ENCODE measurements at places on chromosomes 5 and 9.

GRCh38 chr5:80103371-80103770 lies 68.2 kb downstream of the THBS4 start:
- no peak for DNase-seq

- DNase-seq: no peak
Observed at GRCh38 chr9:88308831-88309560, 79.2 kb upstream of the SPIN1 start.

GRCh38 chr5:145780982-145781381 lies 54.2 kb downstream of the PRELID2 start:
- no peak for DNase-seq

- no peak for DNase-seq
Observed at GRCh38 chr9:80946496-80947170, 742.7 kb downstream of the TLE1 start.

DNA sequence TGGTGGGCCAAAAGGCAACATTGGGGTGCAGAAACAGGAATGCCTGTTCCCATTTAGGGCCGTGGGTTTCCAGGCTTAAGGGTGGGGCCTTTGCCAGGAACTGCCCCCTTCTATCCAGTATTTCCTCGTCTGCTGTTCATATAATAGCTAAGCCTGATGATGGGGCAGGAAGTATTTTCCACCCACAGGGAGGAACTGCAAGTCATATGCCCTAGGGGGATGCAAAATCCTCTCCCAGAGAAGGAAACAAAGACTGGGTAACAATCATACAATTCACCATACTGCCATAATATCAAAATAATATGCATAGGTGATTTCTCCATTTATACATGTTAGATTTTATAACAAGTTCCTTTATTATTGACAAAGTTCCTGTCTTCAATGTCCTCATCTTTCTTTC lies 20.5 kb upstream of the RPS23 start:
- DNase-seq: no peak

GRCh38 chr5:81820863-81821262 lies 70.0 kb upstream of the SSBP2 start:
- no peak for DNase-seq

- DNase-seq: peak; percentile 60
Observed at GRCh38 chr5:82312373-82312856, 34.3 kb upstream of the RPS23 start.

DNA sequence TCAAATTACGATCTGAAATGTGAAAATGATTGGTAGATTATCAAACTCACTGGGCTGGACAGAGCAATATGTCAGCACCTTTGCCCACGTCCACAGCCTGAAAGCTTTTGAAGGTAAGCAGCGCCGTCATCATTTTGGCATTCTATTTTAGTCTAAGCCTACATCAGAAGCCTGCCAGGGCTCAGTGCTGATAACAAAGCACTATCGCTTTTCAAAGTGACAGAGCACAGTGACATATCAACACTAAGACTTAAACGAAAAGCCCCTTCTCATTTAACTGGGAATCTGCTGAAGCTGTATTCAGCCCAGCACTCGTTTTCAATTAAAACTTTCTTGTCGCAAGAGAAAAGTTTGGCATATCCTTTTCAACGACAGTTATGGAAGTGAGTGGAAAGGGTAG lies 1076.3 kb downstream of the PTPRD start:
- no peak for DNase-seq

DNA sequence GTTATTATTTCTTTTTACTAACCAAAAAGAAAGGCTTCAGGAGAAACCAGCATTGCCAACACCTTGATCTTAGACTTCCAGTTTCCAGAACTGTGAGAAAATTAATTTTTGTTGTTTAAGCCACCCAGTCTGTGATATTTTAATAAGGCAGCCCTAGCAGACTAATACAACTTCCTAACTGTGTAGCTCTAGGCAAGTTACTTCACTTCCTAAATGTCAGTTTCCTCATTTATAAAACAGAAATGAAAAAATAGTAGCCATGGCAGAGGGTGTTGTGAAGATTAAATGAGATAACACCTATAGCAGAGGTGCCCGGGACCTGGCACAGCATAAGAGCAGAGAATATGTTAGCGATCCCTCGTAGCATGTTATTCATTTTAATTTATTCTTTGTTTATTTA lies 66.6 kb upstream of the HAND1 start:
- no peak for DNase-seq

DNA sequence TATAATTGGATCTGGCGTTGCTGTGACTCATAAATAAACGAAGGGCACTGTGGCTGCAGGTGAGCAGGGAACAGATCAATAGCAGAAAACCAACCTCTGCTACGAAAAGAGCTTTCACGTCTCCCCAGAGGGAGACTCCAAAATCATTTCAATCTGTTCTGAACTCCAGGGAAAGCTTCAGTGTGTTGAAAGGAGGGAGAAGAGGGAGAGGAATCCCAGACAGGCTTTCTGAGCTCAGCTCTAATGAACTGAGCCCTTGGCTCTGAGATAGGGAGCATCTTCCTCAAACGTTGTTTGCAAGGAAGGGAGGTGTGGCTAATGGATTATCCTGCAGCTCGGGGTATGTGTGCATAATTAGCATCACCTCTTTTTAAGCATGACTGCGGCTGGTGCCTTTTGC lies 288.0 kb upstream of the IRX4 start:
- peak; percentile 31 for DNase-seq

DNA sequence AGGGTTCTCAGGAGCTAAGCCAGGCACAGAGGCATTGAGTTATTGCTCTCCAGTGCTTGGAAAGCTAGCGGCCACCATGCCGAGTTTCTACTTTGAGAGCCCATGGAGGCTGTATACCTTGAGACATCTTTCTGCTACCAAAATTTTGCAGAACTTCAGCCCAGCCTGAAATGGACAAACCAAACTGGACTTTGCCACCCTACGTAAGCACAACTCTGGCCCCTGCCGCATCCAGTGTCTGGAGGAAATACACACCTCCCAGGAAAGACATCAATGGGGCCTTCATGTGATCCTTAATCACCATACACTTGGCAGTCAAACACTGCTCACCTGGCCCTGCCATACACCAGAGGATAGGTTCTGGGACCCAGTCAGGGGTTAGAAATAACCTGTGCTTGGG lies 27.8 kb downstream of the GARNL3 start:
- DNase-seq: no peak

DNA sequence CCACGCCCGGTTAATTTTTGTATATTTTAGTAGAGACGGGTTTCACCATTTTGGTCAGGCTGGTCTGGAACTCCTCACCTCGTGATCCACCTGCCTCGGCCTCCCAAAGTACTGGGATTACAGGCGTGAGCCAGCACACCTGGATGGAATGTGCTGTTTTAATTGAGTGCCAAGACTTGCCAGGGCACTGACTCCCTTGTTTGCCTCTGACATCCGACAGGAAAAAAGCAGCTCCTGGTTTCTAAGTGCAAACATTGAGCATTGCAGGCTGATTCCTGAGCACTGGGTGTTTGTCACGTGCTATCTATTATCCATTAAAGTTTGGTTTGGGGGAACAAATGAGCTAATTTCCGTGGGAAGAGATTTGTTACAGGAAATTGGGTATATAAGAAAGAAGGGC lies 70.6 kb upstream of the CKMT2 start:
- no peak for DNase-seq

DNA sequence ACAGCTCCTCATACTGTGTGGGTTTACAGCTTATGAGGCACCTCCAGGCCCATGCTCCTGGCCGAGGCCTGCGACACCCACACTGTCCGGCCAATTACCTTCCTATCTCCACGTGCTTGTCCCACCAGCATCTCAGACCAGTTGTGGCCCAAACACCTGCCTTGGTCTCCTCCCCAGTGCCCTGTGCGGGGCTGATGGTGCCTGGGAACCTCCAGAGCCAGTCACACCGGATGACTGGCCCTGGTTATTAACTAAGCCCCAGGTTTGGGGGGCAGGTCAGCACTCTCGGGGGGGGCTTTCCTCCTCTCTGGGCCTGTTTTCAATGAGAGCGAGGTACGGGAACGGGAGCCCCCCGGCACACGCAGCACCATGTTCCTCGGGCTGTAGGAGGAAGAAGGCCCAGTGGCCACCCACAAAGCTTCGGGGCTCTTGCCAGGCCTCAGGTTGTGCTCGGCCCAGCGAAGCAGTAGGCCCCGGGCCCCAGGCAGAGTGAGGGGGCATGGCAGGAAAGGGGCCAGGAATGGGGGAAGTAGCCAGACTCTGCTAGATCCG lies 76.0 kb upstream of the PHYKPL start:
- no peak for DNase-seq

DNA sequence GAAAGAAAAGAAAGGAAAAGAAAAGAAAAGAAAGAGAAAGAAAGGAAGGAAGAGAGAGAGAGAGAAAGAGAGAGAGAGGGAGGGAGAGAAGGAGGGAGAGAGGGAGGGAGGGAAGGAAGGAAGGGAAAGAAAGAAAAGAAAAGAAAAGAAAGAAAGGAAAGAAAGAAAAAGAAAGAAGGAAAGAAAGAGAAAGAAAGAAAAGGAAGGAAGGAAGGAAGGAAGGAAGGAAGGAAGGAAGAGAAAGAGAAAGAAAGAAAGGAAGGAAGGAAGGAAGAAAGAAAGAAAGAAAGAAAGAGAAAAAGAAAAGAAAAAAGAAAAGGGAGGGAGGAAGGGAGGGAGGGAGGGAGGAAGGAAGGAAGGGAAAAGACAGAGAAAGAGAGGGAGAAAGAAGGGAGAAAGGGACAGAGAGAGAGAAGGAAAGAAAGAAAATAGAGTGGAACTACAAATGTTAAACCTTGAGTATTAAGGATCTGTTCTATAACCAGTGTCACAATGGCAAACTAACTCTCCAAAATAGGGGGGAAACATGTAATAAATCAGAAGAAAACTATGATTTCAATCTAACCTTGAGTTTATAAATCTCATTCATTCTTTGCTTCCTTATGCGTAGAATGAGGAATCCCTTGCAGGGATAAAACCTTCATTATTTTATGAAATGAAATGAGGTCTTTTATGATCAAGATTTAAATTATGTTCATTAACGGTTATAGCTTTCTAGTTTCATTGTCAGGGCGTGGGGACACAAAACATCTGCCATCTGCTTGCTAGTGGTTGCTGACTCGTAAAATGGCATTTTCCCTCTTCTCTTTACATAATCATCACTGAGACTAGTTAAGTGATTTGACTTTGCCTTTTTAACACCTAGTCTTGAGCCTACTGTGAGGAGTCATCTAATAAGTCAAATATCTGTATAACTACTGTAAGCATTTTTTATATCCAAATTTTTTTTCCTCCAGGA lies 40.7 kb upstream of the RAD23B start:
- DNase-seq: no peak

- DNase-seq: no peak
Observed at GRCh38 chr9:20352591-20352990, 269.7 kb downstream of the MLLT3 start.

DNA sequence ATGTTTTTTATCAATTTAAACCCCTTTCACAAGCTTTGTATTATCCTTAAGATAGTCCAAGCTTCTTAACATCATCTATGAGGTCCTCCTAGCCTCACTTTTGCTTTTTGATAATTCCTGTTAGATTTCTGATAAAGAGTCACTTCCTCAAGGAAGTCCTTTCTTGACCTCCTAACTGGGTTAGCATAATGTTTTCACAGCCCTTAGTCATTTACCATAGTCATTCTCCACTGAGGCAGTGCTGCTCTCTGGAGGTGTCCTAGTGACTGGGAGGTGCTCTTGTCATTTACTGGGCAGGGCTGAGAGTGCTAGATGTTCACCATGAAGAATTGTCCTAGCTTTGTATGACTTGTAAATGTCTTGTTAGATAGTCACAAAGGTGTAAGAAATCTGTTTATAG lies 26.4 kb downstream of the TNPO1 start:
- no peak for DNase-seq

DNA sequence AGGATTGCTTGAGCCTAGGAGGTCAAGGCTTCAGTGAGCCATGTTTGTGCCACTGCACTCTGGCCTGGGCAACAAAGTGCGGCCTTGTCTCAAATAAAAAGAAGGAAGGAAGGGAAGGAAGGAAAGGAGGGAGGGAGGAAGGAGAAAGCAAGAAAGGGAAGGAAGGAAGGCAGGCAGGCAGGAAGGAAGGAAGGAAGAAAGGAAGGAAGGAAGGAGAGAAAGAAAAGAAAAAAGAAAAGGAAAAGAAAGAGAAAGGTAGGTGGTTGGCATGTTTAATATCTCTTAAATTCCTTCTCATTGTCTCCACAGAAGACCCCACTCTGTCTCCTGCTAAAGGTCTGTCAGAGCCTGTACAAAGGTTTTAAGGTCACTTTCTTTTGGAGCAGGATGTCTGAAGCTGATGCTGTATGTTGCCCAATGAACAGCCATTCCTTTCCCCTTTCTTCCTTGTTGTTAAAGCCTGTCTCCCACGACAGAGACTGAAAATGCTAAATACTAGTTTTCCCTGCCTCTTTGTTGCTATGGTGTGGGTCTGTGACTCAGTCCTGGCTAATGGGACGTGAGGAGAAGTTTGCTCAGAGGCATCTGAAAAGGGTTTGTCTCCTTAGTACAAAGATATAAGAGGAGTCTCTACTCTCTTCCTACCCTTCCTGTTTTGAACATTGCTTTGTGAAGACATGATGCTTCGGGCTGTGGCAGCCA lies 213.3 kb downstream of the PCSK1 start:
- DNase-seq: no peak

GRCh38 chr9:92266486-92266885 lies 27.0 kb downstream of the IARS1 start:
- no peak for DNase-seq

- no peak for DNase-seq
Observed at GRCh38 chr9:28899926-28900325, 1326.6 kb upstream of the C9orf72 start.

Measured in putamen (tissue), 1 donor.